Activated T-cell treated with anti-CD3 and anti-CD28 coated beads for 1 hour (primary cell): ENCODE measurements at places on chromosomes 11 and 22.

- DNase-seq: no peak
Observed at GRCh38 chr22:49956914-49957825, 3.4 kb upstream of the PIM3 start.

DNA sequence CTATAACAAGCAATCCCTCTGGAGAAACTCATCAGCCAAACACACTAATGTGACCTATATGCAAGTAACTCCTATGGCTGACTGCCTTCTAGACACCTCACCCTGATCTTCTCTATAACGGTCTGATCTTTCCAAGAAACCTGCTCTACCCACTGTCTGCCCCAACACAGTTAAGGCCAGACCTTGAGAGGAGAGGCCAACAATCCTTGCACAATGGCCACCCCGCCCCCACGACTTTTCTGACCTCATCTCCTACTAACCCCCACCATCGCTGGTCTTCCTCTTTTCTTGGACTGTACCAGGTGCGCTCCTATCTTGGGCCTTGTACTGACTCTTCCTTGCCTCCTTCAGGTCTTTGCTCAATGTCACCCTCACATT, 12.5 kb downstream of the HIRA start:
- DNase-seq: no peak

DNA sequence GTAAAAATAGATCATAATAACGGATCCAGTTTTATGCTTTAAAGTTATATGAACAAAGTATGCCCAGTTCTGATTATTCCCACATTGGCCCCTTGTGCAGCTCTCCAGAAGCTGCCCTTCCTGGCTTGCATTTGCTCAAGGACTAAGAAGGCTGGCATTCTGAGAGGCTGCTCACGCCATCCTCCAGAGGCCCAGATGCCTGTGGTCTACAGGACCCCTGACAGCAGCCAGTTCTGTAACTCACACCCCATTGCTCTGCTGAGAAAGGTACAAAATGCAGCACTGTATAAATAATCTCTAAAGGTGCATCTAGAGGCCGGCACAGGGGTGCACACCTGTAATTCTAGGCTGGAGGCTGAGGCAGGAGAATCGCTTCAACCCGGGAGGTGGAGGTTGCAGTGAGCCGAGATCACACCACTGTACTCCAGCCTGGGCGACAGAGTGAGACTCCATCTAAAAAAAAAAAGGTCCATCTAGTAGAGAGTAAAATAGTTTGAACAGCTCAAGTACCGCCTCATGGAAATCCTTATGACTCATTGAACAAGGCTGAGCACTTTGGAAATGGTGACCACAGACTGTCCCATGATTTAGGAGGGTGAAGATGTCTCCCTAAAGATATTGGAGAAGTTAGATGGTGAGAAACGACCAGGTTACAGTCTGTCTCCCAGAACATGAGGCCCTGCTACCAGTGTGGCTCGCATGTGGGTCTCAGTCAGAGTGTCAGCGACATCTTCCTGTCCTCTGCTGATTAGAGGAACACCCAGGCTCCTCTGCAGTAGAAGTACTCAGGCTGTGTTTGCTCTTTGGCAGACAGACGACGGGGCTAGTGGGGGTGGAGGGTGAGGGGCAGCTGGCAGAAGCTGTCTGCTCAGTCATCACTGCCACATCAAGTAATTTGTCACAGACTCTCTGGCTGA, 56.3 kb downstream of the KREMEN1 start:
- no peak for DNase-seq

DNA sequence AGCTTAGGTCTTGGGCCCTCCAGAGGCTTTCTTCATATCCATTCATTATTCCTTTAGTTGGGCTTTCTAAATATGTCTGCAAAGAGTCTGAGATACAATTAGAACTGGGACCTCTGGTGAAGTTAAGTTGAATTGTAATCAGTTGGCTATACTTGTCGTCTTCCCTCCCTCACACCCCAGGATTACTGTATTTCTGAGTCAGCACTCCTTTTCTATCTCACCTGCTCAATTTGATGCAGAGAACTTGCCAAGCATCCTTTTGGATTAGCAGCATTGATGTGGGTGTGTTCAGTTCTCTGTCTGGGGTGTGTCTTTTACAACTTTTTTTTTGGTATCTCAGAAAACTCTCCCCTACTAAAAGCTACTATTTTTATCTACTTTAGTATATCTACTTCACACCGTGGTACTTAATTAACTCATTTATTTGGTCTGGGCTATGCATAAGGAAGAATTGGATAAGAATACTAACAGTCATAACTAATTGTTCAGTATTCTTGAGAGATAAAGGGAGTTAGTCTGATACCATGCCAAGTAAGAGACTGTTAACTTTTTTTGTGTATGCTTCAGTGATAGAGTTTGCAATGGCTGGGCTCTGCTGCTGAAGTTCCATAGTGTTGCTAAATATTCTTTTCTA, 15.1 kb downstream of the CTNND1 start:
- no peak for DNase-seq

GRCh38 chr11:134334796-134335571, 3.2 kb downstream of the GLB1L2 start:
- no peak for DNase-seq

DNA sequence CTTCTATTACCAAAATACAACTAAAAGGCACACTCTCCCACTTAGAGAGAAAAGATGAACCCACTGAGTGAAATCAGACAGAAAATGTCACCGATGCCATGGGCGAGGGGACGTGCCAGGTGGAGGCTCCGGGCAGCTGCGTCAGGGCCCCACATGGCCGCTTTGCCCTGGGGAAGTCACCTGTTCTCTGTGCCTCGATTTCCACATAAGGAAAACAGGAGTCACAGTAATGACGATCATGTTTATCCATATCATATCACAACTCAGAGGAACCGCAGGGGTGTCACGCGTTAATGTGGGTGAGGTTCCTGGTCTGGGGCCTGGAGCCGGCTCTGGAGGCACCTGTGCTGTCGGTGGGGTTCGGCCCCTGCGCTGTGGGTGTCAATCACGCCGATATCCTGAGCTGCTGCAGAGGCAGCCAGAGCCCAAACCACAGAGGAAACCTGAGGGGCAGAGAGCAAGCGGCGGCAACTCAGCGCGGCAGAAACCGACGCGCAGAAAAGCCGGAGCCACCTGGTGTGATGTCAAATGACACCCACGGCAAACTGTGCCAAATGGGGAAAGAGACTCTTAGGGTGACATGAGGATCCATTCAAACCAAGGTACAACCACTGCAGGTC, 243.7 kb downstream of the BRD1 start:
- DNase-seq: no peak

GRCh38 chr11:114447444-114447843, 8.2 kb downstream of the REXO2 start:
- no peak for DNase-seq

- no peak for DNase-seq
Observed at GRCh38 chr22:17910561-17911311, 113.6 kb downstream of the MICAL3 start.

DNA sequence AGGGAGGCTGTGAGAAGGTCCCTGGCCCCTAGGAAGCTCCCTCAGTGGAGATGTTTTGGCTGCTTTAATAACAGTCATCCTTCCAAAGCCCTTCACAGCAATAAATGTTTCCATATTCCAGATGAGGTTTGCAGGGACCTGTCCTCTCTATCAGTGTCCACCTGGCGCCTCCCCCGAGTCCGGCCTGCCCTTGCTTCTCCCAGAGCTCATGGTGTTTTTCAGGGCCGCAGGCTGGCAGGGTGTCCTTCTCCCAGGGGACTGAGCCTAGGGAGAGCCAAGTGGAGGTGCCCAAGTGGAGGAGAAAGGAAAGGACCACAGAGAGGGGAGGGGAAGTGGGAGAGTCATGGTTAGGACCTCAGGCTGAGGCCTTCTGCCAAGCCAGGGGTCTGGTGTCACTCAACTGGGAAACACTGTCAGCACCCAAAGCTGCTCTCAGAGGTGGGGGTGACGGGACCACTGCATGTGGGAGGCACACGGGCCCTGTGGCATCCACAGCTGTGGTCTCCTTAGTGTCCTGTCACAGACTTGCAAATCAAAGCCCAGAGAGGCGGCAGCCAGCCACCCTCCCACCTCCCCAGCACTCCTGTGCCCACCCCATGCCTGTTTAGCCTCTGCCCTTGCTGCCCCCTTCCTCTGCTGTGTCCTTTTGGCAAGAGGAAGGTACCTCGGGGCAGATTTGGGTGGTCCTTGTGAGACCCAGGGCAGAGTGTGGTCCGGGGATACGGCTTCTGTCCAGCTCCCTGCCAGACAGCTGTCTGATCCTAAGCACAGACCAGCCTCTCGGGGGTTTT, 6.4 kb downstream of the DERL3 start:
- no peak for DNase-seq

DNA sequence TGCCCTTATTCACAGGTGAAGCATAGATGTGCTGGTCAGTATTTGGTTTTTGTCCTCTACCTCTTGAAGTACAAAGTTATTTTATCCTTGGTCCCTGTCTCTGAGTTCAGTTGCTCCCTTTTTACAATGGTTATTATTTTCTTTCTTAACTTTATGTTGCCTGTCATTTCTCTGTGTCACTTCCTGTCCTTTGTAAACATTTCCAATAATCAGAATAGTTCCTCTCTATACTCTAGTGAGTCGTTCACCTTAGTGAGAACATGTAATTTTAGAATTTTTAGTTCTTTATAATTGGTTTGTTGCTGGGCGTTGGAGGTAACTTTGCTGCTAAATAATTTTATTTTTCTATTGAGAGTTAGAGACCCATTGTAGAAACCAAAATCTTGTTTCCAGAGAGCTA, 16.0 kb downstream of the CSTPP1 start:
- DNase-seq: no peak

GRCh38 chr22:47168441-47168840, 406.0 kb downstream of the TBC1D22A start:
- no peak for DNase-seq

DNA sequence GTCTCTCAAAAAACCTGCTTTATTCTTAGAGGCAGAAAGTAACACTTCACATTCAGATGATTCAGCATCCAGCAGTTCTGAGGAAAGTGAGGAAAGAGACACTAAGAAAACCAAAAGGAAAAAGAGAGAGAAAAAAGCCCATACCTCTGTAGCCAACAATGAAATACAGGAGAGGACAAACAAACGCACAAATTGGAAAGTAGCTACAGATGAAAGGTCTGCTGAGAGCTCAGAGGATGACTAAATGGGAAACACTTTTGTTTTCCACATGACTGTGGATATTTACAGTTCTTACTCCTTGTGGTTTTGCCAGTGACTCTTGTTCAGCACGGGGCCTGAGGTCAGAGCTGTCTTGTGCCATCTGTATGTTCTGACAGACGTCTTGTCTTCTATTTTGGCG, 3.8 kb downstream of the TIMM8B start:
- DNase-seq: no peak

GRCh38 chr11:122246874-122247273, 130.9 kb upstream of the BLID start:
- DNase-seq: no peak

DNA sequence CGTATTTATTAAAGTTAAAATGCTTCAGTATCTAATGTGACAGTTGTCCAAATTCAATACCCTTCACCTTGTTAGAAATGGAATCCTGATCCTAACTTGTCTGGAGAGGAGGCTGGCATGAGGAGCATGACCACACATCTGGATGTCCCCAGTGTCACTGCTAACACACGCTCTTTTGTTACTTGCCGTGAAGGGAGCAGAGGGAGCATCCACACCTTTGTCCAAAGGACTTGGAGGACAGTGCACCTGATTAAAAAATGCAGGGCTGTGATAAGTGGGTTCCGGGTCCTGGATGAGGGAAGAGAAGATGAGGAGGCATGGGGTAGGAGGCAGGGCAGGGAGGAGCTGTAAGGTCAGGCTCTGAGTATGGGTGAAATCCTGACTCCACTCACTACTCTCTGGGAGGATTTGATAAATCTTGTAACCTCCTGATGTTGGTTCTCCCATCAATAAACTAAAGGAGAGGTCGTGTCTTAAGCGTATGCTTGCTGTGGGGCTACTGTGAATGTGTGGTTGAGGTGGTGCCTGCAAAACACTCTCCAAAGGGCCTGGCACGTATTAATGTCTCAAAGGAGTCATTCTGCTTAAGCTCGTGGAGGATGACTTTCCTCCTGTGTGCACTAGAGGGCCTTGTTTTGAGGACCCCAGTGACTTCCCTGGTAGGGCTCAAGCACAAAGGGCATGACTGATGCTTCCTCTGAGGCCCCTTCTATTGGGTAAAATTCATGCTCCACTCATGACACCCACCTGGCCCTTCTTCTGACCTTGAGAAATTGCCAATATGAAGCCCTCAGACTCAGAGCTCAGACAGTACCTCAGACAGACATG, 16.8 kb upstream of the IGLL5 start:
- DNase-seq: no peak

DNA sequence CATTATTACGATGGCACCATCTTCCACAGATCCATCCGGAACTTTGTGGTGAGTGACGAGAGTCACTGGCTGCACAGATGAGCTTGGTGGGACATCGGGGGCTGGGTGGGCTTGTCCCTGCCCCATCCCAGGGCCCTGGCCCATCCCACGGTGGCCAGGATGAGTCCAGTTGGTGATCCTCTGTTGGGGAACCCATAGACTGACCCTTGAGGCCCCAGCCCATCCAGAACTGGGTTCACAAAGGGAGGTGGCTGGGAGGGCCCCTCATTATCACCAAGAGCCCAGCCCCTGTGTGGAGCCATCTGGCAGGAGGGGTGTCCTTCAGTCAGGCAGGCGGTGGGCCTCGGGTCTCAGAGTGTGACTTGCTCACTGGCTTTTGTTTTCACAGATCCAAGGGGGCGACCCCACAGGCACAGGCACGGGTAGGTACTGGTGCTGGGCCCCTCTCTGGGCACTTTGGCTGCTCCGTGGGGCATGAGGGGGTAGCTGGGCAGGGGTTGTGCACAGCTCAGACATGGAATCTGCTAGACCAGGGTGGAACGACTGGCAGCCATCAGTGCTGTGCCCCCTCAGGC, 22.0 kb downstream of the PPIL2 start:
- no peak for DNase-seq

DNA sequence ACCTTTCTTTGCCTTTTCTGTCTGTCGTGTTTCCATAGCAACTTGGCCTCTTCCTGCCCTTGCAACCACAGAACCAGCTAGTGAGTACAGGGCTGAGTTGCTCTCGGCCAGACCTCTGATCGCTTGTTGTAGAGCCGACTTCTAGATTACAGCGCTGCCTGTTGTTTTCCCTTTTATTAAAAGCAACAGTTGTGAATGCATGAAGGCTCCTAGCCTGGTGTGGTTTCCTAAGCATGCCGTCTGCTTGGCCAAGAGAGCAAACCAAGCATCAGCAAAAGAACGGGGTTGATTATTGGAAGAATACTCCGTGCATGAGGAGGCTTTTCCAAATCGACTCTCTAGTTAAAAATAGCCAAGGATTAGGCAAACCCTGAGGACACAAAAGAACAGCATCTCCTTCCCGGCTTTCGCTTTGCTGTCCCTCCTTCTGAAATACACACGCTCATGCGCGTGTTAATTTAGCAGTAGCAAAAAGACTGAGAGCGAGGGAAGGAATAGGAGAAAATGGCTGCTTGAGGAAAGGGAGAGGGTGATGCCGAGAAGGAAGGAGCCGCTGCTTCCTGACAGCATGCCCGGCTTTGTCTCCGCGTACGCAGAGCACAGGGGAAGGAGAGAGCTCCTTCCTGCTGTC, 71.5 kb upstream of the TTC12 start:
- no peak for DNase-seq

DNA sequence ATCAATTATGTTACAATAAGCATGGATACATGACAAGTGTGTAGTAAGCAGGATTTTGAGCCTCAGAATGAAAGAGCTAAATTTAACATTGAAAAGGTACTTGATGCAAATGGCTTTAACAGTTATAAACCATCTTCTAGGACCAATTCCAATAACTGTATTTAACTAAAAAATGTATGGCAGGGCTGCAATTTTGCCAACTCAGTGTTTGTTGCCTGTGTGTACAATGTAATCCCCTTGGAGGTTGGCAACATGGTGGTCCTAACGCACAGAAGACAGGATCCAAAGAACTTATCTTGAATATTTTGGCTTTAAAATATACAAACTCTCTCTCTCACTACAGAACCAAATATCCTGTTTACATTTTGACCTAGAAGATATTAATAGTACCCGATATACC, 2314.1 kb downstream of the LRRC4C start:
- no peak for DNase-seq
